Stimulated activated naive CD8-positive, alpha-beta T cell treated with anti-CD3 and anti-CD28 coated beads, Interleukin-15, Interleukin-2, amounts not matched to agents 100 U/mL and 50 U/mL, for 24 hours (primary cell): ENCODE measurements at places on chromosomes 6 and 20.

GRCh38 chr6:35724059-35724458, 12.8 kb upstream of the ARMC12 start:
- DNase-seq = no peak

DNA sequence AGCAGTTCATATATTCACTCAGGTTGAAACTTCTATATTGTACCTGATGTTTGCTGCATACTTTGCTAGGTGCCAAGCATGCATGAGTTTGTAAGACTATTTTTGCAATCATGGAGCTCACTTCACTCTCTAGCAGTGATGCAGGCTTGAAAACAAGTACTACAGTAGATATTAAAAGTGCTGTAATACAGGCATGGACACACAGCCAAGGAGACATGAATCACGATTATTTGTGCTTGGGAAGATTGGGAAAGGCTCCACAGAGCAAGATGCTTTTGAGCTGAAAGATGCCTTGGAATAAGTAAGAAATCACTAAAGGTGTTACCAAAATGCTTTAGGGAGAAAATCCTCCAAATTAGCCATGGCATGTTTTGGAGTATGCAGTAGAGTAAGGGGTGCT, 427.4 kb downstream of the UTRN start:
- no peak for DNase-seq

- DNase-seq = no peak
Observed at GRCh38 chr6:25959890-25960536, 2.6 kb upstream of the TRIM38 start.

- no peak for DNase-seq
Observed at GRCh38 chr6:90465686-90466085, 121.2 kb downstream of the MAP3K7 start.

- no peak for DNase-seq
Observed at GRCh38 chr20:53739799-53740785, 146.5 kb upstream of the ZNF217 start.

DNA sequence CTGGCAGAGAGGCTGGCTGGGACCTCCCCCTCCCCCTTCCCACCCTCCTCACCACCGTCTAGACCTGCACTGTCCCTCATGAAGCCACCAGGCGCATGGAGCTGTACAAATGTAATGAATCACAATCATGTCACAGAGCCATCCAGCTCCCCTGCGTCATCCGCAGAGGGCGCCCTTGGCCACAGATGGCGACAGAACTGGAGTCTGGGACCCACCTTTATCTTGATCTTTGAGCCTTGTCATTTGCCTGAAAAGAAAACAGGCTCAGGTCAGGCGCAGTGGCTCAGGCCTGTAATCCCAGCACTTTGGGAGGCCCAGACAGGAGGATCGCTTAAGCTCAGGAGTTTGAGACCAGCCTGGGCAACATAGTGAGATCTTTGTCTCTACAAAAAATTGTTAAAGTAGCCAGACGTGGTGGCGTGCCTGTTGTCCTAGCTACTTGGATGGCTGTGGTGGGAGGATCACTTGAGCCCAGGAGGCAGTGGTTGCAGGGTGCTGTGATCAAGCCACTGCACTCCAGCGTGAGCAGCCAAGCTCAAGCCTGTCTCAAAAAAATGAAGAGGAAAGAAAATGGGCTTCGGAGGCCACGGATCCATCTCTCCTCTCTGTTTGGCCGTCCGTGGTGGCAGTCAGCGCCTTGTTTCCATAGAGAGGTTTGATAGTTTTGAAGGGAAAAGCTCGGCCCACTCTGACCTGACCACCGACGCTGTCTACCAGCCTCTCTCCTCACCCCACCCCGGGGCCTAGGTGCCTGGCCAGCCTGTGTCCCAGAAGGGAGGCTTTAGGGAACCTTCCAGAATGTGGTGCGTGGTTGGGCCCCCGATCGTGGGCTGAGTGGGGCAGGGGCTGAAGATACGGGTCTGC, 6.2 kb downstream of the COL9A3 start:
- peak; percentile 65 for DNase-seq

DNA sequence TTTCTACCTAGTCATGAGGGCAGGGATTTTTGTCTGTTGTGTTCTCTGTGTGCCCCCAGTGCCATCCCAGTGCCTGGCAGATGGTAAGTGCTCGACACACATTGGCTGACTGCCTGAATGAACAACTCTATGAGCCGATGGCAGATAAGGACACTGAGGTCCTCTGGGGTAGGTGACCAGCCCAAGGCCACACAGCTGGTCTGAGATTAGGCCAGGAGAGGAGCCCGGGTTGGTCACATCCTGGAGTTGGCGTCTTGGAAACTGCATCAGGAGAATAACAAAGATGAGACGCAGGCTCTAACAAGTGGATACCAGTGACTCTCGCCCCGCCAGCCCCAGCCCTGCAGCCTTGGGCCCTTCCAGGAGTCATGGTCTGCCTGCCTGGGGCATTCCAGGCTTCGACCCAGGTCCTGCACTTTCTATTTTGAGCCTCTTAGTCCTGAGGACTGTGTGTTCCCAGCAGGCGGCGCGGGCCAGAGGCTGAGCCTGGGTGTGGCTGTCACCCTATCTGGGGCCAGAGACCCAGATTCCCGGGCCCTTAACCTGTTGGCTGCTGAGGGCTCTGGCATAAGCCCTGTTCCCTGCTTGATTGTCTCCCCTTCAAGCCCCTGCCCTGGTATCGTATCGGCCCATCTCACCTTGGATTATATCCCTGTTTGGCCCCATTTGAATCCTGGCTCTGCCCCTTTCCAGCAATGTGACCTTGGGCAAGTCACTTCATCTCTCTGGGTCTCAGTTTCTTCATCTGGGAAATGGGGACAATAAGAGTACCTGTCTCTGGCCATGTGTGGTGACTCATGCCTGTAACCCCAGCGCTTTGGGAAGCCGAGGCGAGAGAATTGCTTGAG, 88.3 kb downstream of the CEBPB start:
- no peak for DNase-seq

DNA sequence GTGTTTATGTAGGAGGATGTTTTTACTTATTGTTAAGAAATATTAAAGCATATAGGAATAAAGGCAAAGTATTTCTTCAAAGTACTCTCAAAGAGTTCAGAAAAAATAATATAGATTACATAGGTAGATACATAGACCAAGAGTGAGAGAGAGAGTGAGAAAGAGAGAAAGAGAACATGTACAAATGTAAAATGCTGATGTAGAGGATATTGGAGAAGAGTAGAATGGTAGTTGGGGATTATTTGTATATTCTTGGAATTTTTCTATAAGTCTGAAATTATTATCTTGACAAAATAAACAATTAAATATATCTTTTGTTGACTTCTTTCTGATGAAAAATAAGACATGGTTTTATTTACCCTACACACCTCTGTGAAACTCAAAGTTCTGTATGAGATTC, 29.2 kb downstream of the C6orf141 start:
- no peak for DNase-seq

- no peak for DNase-seq
Observed at GRCh38 chr6:28777147-28777461, 146.7 kb downstream of the TRIM27 start.

DNA sequence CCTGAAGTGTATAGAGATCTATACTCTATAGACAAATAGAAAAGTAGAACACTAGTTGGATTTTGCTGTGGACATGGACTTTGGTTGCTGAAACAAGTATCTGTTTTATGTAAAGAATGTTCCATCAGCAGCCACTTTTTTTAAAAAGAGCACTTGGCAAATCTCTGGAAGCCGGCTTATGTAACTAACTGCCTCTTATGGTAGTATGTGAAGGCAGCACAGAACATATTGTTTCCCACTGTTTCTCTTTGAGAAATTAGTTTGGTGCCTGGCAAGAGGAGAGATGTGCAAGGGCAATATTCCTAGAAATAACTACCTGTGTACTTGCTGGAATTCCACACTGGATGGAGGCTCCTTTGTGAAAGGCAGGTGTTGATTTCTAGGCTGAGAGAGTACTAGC, 242.3 kb upstream of the PREP start:
- no peak for DNase-seq

DNA sequence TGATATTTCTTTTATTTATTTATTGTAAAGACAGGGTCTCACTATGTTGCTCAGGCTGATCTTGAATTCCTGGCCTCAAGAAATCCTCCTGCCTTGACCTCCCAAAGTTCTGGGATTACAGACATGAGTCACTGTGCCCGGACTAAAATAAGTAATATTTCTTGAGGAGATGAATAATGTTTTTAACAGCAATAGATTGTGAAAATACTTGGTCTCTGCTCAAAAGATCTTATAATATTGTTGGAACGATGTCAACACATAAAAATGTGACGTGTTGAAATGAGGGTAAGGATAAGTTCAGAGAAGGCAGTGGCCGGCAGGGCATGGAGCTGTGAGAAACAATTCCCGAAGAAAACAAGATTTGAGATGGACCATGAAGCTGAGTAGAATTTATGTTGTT, 178.7 kb downstream of the GJA1 start:
- DNase-seq = no peak

GRCh38 chr6:30156262-30156599, 4.8 kb downstream of the TRIM10 start:
- no peak for DNase-seq

GRCh38 chr20:51249215-51249614, 226.3 kb upstream of the KCNG1 start:
- DNase-seq = no peak
